ENCODE measurements at places on chromosomes 16 and 17.

- no peak for DNase-seq
Measured at GRCh38 chr16:59238246-59238645, 504.1 kb upstream of the GOT2 start.

- no peak for DNase-seq
Measured at GRCh38 chr17:72713701-72714100, 378.8 kb downstream of the SLC39A11 start.

DNA sequence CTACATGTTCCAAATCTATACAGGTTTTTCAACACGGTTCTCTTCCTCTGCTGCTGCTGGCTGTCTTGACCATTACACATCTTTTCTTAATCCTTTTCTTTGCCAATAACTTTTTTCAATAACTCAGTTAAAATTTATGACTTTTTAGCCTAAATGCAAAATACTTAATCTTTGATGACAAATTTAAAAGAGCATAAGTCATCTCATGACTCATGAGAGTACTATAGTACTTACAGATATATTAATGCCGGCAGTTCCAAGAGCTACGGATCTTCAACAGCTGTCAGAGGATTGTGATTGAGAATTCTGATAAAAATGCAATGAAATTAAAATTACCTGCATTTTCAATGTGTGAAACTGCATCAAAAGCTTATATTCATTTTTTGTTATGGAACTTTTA, 105.5 kb downstream of the KPNA2 start:
- DNase-seq = no peak

DNA sequence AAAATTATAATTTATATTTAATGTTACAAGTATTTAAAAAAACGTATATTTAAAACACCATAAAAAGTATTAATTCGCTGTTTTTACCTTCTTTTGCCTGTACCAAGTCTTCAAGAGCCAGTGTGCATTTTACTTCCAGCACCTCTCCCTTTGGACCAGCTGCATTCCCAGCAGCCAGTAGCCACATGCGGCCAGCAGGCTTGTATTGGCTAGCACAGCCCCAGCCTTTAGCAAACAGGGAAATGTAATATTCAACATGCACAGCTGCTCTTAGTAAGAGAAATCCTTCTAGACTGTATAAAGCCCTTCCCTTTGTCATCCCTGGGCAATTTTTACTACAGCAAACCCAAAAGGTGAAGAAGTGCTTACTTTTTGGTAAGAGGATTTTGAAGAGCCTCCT, 6.6 kb downstream of the DHODH start:
- no peak for DNase-seq

DNA sequence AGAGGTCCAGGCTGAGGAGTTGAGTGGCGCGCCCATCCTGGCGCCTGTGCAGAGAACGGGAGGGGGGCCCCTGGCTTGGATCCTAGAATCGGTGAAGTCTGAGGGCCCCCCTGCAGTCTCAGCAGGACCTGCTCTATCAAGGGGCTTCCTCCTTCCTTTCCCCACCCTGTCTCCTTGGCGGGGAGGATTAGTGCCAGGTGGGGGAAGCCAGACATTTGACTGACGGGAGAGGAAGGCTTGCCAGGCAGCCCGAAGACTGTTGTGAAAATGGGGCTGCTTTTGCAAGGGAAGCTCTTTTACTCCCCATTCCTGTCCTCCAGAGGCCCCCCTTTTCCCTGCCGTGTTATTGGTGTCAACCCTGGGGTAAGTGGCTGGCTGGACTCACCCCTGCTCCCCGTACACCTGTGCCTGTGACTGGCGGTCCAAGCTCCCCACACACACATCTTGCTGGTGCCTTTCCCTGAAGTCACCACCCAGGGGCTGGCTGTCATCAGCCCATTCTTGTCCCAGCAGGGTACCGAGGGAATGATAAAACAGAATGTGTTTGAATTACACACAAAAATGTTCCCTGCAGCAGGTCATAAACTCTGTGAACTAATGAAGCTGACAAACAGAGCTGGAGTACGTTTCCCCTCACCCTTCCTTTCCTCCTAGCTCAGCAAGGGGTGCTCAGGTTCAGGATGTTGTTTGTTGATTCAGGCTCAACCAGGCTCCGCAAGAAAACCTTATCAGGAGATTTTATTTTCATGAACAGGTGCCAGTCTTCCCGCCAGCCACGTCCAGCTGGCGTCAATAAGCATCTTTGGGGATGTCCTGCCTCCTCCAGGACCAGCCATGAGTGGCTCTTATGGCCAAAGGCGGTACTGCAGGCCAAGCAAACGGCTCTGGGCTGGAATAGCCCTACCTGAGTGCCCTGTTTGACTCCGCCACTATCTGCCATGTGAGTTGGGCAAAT, 4.4 kb upstream of the ARMC7 start:
- DNase-seq = no peak

- no peak for DNase-seq
Measured at GRCh38 chr16:55323637-55324271, at the start of gene IRX6. Gene IRX6 (plus strand): TSS chr16:55324203. CDS start chr16:55325092, 889 bp downstream.

GRCh38 chr17:49977463-49978389, 8.7 kb downstream of the DLX4 start:
- DNase-seq = no peak

DNA sequence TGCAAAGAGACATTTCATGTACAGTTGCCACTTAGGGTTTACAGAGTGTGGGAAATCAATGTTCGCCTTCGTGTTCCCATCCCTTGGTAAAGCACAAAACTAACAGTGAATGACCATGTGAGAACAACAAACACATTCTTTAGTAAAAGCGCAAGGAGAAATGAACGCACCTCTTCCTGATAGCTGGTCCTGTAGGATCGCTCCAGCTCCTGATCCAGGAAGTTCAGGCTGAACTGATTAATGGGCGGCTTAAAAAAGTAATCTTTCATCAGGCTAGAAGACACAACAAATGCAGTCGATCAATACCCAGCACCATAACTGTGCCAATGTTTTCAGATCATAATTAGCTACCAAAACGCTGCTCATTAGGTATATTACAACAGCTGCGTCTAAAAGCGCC, 108.3 kb upstream of the CREBBP start:
- no peak for DNase-seq

- peak; percentile 85 for DNase-seq
Measured at GRCh38 chr16:27315333-27316037, 1.7 kb downstream of the IL4R start.

GRCh38 chr16:74094514-74094913, 202.1 kb upstream of the PSMD7 start:
- no peak for DNase-seq

DNA sequence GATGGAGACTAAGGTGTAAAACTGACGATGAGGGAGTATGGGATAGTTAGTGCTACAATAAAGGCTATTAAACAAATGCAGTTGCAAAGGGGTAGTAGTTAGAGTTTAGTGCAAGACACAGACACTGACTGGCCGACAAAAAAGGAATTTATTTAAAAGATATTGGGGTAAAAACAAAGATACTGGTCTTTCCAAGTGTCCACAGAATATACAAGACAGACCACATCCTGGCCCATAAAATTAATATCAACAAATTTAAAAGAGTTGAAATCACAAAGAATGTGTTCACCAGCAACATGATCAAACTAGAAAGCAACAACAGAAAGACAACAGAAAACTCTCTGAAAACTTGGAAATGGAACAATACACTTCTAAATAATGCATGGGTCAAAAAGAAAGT, 54.7 kb downstream of the CFDP1 start:
- no peak for DNase-seq

DNA sequence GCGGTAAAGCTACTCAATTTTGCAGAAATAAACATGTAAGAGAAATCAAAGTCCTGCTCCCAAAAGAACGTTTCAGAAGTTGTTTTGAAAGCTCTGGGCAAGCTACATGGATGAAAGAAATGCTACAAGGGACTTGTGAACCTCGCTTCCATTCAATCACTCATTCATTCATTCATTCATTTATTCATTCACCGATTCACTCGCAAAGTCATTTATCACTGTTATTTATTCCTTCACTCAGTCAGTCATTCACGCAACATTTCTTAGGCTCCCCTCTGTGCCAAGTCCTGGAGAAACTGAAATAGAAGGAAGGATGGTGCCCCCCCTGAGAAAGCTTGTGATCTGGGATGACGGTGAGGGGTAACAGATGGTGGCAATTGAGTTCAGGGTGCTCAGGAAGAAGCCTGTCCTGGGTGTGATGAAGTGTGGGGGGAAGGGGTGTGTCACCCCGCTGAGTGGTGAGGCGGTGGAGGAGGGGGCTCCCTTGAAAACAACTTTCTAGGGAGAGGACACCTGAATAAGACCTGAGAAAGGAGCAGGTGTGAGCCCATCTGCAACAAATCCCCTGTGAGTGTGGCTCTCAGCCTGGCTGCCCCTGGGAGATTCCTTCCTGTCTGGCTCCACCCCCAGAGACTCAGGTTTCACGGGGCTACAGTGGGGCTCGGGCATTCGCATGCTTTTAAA, 36.3 kb upstream of the PRSS54 start:
- DNase-seq = no peak

GRCh38 chr16:20383106-20384029, 21.2 kb downstream of the PDILT start:
- no peak for DNase-seq

- DNase-seq = no peak
Measured at GRCh38 chr16:3575491-3575890, 1.7 kb downstream of the NLRC3 start.

DNA sequence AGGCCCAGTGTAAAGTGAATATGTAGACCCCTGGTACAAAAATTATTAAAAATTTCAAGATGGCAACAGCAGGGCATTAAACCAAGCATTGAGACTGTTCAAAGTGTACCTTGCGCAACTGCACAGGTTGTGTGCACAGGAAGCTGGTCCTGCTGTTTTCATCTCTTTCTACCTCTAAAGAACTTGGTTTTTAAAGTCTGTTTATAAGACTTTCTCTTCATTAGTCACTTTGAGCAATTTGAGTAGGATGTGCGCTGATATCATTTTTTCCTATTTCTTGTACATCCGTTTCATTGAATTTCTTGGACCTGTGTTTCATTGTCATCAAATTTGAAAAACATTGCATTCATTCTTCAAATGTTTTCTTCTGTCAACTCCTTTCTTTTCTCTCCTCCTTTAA, 16.8 kb upstream of the PMP22 start:
- no peak for DNase-seq

DNA sequence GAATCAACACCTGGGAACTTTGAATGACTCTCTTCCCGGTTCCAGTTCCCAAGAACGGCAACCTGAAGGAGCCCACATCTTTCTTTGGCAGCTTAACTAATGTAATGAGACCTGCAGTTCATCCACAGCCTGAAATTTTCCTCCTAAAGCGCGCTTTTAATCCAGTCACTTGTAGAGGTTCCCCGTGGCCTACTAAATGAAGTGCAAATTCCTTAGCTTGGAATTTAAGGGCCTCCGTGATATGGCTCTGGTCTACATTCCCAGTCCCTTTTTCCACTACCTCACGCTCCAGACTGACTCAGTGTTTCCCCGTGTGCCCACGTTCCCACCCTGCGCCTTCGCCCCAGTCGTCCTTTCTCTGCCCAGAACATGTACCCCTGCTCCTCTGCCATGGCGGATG, 27.2 kb downstream of the FZD2 start:
- no peak for DNase-seq

DNA sequence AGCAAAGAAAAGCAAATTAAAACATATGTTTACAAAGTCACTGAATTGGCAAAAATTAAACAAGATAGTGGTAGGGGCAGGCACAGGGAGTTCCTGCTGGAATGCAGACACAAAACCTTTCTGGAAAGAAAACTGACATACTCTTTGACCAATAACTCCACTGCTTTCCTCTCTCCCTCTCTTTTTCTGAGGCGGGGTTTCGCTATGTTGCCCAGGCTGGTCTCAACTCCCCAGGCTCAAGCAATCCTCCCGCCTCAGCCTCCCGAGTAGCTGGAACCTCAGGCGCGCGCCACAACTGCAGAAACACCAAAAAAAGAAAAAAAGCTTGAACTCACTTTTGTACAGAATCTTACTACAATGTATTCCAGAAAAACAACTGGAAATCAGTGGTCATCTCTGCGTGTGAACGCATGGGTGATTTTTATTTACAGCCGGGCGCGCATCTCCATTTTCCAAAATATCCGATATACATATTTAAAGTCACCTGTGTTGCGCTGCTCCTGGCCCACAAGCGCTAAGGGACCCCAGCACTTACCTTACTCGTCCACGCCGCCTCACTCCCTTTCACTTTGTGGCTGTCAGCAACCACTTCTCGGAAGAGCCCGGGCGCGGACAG, 480 bp downstream of the TXNL4B start:
- no peak for DNase-seq

DNA sequence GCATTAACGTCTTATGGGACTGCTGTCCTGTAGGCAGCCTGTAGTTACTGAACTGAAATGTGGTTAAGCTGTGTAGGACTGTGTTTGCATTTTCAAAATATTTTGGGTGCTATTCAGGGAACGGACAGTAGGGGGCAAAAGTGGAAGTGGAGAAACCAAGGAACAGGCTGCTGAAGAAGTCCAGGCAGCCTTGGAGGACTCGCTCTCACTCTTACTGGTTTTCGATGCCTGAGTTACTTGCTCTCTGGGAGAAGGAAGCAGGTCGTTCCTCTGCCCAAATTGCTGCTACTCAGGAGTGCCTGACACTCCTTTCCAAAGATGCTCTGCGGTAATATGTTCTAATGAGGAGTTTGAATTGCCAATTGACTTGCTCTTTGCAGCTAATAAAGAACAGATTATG, 64.5 kb upstream of the RBFOX1 start:
- no peak for DNase-seq

- no peak for DNase-seq
Measured at GRCh38 chr17:7858522-7858810, 663 bp downstream of the CYB5D1 start.

DNA sequence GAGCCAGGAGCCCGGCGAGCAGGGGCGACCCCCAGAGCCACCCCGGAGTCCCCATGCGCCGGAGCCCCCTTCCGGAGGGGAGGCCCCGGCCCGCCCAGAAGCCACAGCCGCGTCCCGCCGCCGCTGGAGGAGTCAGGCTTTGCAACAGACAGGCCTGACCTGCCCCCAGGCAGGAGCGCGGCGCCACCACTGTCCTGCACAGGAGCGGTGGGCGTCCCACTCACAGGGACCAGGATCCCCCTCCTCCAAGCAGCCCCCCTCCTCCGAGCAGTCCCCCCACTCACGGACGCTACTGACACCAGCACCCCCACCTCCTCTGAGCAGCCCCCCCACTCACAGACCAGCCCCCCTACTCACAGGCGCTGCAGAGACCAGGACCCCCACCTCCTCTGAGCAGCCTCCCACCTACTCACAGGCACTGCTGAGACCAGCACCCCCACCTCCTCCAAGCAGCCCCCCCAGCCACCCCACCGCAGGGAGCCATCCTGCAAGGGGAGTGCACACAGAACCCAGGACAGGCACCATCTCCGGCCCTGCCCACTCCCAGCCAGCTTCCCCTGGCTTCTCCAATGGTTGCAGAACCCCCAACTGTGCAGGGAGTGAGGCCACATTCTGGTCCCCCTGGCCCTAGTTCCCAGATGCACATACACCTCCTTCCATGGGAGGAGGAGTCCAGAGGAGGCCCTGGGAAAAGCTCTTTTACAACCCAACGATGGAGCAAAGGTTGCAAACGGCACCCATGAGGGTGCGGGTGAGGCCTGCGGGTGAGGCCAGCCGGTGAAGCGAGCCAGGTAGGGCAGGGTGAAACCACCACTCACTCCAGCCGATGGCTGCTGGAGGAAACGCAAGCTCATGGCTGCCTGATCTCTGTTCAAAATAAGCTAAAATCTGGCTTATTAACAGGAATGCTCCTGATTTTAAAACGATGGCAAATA, 69.9 kb downstream of the ABR start:
- DNase-seq = no peak

Measured in RWPE2 (cell line).